ENCODE measurements at places on chromosomes 6 and 20.

DNA sequence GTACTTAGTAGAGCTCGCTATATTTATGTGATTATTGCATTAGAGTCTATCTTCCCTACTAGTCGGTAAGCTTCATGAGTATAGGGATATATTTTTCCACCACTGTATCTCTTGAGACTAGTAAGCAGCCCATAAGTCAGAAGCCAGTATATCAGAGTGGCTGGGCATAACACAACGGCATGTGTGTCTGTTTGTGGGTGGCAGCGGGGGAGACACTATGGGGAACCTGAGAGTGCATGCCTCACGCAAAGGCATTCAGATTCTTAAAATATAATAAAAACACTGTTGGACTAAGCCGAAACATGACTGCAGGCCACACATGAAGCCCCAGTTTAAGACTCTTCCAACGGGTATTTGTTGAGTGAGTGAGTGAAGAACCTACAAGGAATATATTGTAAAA is 8.0 kb downstream of the KCNS1 start:
- no peak for DNase-seq

DNA sequence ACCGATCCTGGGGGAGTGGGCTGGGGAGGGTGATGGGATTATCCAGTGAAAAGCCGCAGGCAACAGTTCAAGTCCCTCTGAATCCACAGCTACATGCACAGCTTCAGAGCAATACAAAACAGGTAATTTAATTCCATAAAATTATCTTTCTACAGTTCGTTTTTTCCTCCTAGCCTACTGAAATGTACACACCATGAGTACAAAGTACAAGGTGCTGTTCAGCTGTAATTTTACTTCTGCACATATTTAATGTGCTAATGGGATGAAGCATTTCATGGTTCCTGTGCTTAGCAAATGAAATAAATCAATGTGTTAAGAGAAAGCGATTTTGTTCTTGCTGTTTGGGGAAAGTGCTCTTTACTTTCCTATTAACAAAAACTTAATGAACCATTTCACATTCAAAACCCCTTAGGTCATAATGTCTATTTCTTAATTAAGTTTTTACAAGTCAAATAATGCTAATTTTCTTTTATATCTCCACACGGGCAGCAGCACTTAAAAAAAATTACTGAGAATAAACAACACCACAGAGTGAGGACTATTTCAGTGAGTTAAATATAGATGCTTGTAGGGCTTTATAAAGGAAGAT is 71.8 kb downstream of the INSM1 start:
- no peak for DNase-seq

- DNase-seq, result peak; percentile 67
These were observed 117.7 kb downstream of the PLEKHG1 start for GRCh38 chr6:150717419-150717818.

DNA sequence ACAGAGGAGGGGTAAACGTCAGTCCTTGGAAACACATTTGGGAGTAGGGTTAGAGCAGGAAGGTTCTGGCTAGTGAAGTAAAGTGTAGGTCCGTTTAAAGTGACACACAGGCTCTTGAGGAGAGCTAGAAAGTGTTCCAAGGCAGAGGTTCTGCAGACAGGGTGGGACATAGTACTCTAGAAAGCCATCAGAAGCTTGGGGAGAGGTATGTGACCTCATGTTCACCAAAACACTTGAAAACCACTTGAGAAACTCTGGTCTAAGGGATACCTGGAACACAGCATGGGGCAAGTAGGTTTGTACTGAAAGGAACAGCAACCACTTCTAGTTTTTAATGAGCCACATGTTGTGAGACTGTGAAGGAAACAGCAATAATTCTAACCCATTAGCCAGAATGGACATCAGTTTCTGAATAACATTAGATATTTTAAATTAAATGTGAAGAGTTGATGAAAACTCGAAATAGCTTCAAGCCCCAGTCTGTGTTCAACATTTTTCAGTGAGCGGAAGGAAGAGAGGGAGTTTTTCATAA is 49.0 kb downstream of the SOBP start:
- no peak for DNase-seq

DNA sequence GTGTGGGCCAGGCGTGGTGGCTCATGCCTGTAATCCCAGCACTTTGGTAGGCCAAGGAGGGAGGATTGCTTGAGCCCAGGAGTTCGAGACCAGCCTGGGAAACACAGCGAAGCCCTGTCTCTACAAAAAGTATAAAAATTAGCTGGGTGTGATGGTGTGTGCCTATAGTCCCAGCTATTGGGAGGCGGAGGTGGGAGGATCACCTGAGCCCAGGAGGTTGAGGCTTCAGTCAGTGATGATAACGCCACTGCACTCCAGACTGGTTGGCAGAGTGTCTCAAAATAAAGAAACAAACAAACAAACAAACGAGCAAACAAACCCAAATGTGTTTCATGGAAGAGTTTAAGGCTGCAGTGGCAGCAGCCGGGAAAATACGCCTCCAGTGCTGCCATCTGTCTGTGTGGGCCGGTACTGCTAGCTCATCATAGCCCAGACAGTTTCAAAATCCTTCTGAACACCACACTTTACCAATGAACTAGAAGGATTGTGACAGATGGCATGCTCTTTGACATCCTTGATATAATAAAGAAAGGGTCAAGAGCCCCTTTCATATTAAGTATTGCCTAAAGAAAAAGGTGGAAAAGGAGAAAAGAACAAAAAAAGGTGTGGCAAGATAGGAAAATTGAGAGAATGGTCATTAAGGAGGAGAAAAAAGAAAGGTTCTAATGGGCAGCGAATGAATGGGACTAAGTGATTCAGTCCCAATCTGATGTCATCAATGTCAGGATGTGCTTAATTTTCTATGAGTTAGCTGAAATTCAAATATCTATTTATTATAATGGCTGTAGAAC is 298.6 kb downstream of the SYNE1 start:
- no peak for DNase-seq

DNA sequence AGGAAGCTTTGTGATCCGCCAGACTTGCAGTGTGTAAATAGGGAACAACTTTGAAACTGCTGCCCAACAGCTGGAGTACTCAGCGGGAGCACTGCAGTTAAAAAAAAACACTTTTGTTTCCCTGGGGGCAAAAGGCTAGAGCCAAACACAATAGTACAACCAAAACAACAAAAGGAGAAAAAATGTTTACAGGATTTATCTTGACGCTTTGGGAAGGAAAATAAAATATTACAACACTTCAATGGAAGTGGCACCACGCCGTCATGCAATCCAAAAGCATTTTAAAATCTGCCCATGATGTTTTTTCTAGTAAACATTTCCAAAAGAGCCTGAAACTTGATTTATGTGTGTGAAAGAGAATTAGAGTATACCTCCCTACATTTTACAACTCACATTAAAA is 26.0 kb downstream of the PTPRK start:
- DNase-seq, result no peak

- no peak for DNase-seq
These were observed 166.3 kb upstream of the TSHZ2 start for GRCh38 chr20:52805843-52806242.
